Fibroblast of lung (primary cell): ENCODE measurements at places on chromosomes 12 and 14. TPM values are rescaled to one million over a fixed set of nuclear protein-coding genes. Genes with fewer than 3 reads are reported as not detected.
A peak's percentile ranks its signal among the peaks of the same experiment; 100 is the strongest.

- peaks cover 14% of the 10 kb centered on the region for H3K4me1 ChIP-seq
- no peaks in the 10 kb centered on the region for H3K36me3 ChIP-seq
- DNase-seq: peak; percentile 97
- peak overlapping the region; percentile 49 for H3K27ac ChIP-seq
- no peaks in the 10 kb centered on the region for H3K27me3 ChIP-seq
- no peak overlapping the region for H3K4me3 ChIP-seq
Observed at GRCh38 chr12:67681105-67681778, 32.7 kb downstream of the DYRK2 start.

DNA sequence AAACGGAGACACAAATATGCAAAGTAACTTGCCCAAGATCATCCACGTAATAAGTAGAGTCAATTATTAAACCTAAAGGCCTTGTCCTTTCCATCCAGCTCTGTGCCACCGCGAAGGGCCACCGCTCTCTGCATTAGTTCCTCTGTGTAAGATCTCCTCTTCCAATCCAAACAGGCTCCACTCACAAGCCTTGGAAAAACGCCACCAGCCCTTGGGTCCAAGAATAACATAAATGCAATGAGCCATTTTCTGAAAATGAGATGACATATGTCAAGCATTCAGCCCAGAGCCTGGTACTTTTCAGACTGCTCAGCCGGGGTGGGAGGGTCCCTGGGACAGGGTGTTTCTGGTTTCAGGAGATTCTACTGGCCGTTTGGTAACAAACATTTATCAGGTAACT lies 30.0 kb downstream of the DGLUCY start:
- H3K36me3 ChIP-seq: peaks cover 1% of the 10 kb centered on the region
- H3K27me3 ChIP-seq: no peaks in the 10 kb centered on the region

DNA sequence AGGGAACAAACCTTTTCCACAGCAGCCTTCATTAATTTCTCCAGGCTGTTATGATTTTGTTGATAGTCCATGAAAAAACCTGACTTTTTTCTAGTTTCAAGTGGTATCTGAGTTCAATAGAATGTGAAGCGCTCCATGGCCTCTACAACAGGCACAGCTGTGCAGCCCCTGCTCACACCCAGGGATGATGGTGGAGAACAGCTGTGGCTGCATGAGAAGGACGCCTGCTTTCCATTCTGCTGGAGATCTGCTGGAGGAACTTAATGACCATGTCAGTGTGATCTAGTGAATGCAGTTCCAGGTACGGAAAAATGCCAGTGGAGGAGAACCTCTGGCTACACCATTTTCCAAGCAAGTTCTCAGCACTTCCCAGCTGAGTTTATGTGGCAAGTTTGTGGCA lies 80.6 kb downstream of the PIWIL1 start:
- no peaks in the 10 kb centered on the region for H3K36me3 ChIP-seq
- H3K4me1 ChIP-seq: no peaks in the 10 kb centered on the region
- no peaks in the 10 kb centered on the region for H3K27me3 ChIP-seq
- no peak overlapping the region for H3K4me3 ChIP-seq
- H3K27ac ChIP-seq: no peak overlapping the region
- no peak for DNase-seq

GRCh38 chr12:58161773-58162172 lies 220.4 kb downstream of the ATP23 start:
- no peaks in the 10 kb centered on the region for H3K36me3 ChIP-seq
- H3K4me1 ChIP-seq: no peaks in the 10 kb centered on the region
- H3K27me3 ChIP-seq: no peaks in the 10 kb centered on the region
- no peak overlapping the region for H3K27ac ChIP-seq
- H3K4me3 ChIP-seq: no peak overlapping the region
- DNase-seq: no peak

The PARP11 gene
- total RNA-seq: 5.4 and 6.6 TPM in 2 replicates

GRCh38 chr14:73809391-73809790 lies 42.2 kb upstream of the PTGR2 start:
- peaks cover 2% of the 10 kb centered on the region for H3K27me3 ChIP-seq
- no peak for DNase-seq
- H3K4me3 ChIP-seq: no peak overlapping the region
- H3K4me1 ChIP-seq: no peaks in the 10 kb centered on the region
- H3K36me3 ChIP-seq: no peaks in the 10 kb centered on the region

The RASAL1 gene
- not detected in 2 replicates for total RNA-seq

- peak; percentile 76 for DNase-seq
- H3K27ac ChIP-seq: peak overlapping the region; percentile 95
- peaks cover 4% of the 10 kb centered on the region for H3K36me3 ChIP-seq
- peaks cover 20% of the 10 kb centered on the region for H3K4me1 ChIP-seq
- H3K4me3 ChIP-seq: peak overlapping the region; percentile 36
Observed at GRCh38 chr12:53299101-53299453, 418 bp upstream of the MYG1 start.

DNA sequence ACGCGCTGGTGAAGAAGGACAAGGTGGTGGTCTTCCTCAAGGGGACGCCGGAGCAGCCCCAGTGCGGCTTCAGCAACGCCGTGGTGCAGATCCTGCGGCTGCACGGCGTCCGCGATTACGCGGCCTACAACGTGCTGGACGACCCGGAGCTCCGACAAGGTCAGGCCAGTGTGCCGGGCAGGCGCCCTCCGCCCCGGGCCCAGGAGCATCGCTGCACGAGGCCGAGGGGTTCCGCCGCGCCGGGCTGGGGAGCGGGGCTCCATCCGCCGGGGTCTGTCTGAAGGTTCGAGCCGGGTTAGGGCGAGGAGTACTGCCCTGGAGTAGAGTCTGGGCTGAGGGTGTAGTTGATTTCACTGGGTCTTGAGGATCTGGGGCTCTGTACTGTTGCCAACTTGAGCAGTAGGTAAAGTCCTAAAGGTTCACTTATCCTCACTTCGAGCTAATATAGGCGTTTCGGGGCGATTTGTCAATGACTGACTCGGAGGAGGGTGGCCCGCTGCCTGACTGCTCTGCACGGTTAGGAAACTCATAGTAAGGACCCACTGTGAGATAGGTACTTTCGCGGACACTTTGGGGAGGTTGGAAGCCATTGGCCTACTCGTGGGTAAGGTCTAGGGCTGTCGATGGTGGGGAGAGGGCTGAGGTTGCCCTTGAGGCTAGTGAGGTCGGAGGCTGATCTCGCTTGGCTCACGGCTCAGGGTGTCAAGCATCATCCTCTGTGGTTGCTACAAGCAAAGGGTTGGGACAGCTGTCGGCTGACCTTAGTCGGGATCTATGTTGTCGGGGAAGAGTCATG lies 574 bp downstream of the GLRX5 start:
- no peaks in the 10 kb centered on the region for H3K36me3 ChIP-seq
- peaks cover 13% of the 10 kb centered on the region for H3K4me1 ChIP-seq
- H3K27ac ChIP-seq: peak overlapping the region; percentile 75
- DNase-seq: no peak
- H3K4me3 ChIP-seq: peak overlapping the region; percentile 74

DNA sequence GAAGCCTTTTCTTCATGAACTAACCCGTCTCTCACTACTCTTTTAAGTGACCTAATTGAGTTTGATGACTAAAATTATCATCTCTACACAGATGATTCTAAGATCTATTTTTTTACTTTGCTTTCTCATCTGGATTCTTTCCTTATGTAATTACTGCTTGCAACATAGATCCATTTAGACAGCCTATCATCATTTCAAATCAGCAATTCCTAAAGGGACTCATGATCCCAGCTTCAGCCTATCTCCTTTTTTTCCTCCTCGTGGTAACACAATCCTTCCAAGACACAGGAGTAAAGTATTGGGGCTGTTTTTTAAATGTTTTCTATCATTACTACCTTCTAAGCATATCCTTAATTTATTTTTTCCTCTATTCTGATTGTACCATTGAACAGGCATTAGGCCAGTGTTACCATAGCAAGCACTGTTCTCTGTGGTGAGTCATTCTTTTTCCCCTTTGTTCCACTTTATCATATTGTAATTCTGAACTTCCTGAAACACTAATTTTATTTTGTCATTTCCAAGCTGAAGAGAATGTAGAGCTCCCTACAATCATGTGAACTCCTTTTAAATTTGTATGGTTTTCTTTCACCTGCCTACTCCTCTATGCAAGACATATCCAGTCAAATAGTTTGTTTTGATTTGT lies 190.4 kb upstream of the FAR2 start:
- peak; percentile 79 for DNase-seq
- H3K36me3 ChIP-seq: no peaks in the 10 kb centered on the region
- H3K27ac ChIP-seq: no peak overlapping the region
- H3K4me1 ChIP-seq: peaks cover 2% of the 10 kb centered on the region

GRCh38 chr12:34400986-34401658 lies 378.8 kb downstream of the ALG10 start:
- no peak for DNase-seq
- H3K27ac ChIP-seq: no peak overlapping the region
- H3K4me1 ChIP-seq: no peaks in the 10 kb centered on the region

DNA sequence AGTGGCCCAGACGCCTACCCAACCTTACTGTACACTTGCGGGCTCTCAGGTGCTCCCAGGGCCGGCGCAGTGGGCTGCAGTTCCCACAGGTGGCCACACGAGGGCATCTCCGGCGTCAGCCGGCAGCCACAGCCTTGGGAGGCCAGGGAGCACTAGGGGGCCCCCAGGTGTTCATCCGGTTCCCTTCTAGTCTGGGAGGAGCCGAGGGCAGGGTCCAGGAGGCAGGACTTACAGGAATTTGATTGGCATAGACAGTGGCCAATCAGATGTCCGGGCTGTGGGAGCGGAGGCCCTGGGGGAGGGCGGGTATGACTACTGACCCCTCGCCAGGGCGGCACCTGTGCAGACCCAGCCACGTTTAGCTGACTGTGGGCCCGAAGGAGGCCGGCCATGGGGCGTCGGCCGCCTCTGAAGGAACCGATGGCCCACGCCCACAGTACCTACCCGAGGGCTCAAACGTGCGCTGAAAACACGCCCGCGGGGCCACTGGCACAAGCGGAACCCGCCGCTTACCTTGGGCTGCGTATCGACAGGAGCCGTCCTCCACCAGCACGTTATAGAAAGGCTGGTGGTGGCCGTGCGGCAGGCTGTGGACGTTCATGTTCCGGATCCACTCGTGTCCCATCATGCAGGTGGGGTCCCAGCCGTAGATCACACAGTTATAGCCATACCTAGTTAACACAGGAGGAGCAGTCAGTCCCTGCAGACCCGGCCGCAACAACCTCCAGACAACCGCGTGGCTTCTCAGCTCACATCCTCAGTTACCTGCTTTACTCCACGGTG lies 34.8 kb downstream of the FBXO21 start:
- H3K36me3 ChIP-seq: peaks cover 8% of the 10 kb centered on the region
- DNase-seq: peak; percentile 46
- H3K4me1 ChIP-seq: no peaks in the 10 kb centered on the region

DNA sequence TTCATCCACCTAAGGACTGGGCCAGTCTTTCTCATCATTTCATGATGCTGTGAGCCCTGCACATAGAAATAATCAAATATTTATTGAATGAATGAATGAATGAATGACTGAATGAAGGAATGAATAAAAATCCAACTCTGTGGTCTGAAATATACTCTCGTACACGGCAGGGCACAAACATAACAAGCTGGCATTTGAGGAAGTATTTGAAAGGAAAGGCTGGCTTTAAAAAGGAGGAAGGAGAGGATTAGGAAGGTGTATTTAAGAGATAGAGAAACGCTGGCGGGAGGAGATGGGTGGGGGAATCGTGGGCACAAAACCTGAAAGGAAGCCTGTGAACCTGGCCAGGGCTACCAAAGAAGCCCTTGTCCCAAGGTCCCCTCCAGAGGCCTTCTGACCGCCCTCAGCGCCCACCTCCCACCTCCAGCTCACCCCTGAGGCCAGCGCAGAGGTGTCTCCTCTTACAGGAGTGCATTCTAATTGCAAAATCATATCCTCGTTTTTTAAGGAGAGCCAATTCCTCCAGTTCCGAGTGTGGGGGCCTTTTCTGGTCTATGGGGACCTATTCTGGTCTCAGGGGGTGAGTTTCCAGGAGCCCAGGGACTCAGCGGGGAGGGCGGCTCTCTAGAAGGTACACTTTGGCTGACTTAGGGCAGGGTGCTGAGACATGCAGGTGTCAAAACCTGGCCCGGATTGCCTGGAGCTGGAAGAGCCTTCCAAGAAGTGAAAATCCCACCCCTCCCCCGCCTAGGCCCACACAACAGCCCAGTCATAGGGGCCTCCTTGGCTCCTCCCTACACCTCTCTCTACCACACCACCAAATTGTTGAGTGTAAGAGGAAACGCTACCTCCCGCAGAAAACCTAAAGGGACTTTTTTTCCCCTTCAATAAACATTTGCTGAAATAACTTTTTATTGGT lies 8.7 kb upstream of the JDP2 start:
- DNase-seq: no peak
- no peak overlapping the region for H3K4me3 ChIP-seq
- no peak overlapping the region for H3K27ac ChIP-seq
- no peaks in the 10 kb centered on the region for H3K27me3 ChIP-seq

- no peaks in the 10 kb centered on the region for H3K4me1 ChIP-seq
- no peak overlapping the region for H3K4me3 ChIP-seq
- H3K36me3 ChIP-seq: no peaks in the 10 kb centered on the region
- no peak for DNase-seq
Observed at GRCh38 chr12:83514372-83514771, 827.7 kb downstream of the TMTC2 start.

The GPR162 gene
- 11.1 and 11.8 TPM in 2 replicates for total RNA-seq

- peak; percentile 93 for DNase-seq
- no peak overlapping the region for H3K27ac ChIP-seq
- H3K36me3 ChIP-seq: no peaks in the 10 kb centered on the region
- no peak overlapping the region for H3K4me3 ChIP-seq
Observed at GRCh38 chr12:79409562-79409961, 281.2 kb downstream of the PAWR start.

GRCh38 chr14:20327005-20327869 lies 5.8 kb downstream of the CCNB1IP1 start:
- H3K4me1 ChIP-seq: no peaks in the 10 kb centered on the region
- no peak overlapping the region for H3K4me3 ChIP-seq
- H3K27me3 ChIP-seq: no peaks in the 10 kb centered on the region
- DNase-seq: peak; percentile 55
- H3K36me3 ChIP-seq: no peaks in the 10 kb centered on the region

- no peak overlapping the region for H3K27ac ChIP-seq
- no peaks in the 10 kb centered on the region for H3K27me3 ChIP-seq
- peaks cover 2% of the 10 kb centered on the region for H3K36me3 ChIP-seq
- H3K4me3 ChIP-seq: no peak overlapping the region
- no peak for DNase-seq
- no peaks in the 10 kb centered on the region for H3K4me1 ChIP-seq
Observed at GRCh38 chr12:122584177-122584863, 57.3 kb downstream of the KNTC1 start.

The JPH4 gene
- total RNA-seq: not detected in 2 replicates

DNA sequence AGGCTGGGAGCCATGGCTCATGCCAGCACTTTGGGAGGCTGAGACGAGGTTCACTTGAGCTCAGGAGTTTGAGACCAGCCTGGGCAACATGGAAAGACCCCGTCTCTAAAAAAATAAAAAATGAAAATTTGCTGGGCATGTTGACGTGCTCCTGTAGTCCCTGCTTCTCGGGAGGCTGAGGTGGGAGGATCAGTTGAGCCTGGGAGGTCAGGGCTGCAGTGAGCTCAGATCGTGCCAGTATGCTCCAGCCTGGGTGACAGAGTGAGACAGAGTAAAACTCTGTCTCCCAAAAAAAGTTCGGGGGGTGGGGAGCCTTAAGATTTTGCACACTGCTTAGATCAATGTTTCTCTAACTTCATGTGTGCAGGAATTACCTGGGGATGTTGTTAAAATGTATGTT lies 30.9 kb downstream of the ATP2A2 start:
- H3K36me3 ChIP-seq: peaks cover 4% of the 10 kb centered on the region
- H3K4me3 ChIP-seq: no peak overlapping the region
- DNase-seq: no peak
- no peak overlapping the region for H3K27ac ChIP-seq

The RFX4 gene
- not detected in 2 replicates for total RNA-seq

The PRKD1 gene
- 15.9 and 20.1 TPM in 2 replicates for total RNA-seq
